ENCODE measurements at places on chromosomes 5 and 9.

- DNase-seq = no peak
These were observed 1.6 kb downstream of the IRX4 start for GRCh38 chr5:1881098-1881572.

GRCh38 chr5:79771387-79771786 is 81.8 kb downstream of the CMYA5 start:
- no peak for DNase-seq

DNA sequence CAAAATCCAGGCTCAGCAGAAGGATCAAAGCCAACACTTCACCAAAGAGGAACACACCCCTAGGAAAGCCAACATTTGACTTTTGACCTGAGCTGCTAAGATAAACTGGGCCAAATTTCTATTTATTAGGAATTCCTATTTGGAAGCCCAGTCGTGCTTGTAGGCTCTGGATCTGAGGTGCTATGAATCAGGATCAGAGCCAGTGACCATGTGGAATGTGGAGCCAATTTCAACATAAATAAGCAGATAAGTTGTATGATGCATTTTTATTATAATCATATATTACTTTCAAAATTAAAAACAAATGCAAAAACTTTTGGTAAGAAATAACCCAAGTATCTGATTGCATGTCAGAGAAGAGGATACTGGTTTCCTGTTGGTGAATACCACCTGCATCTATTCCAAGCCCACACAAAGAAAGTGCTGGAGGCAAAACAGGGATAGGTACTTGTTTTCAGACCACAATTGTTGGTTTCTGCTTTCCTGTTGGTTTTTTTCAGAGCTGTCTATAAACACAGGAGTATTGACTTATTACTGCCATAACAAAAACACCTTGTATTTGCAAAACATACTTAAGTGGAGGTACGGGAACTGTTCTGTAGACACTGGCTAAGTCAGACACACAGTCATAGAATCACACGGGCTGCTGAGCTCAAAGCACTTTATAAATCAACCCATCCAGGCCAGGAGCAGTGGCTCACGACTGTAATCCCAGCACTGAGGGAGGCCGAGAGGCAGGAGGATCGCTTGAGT is 52.8 kb downstream of the ARL15 start:
- no peak for DNase-seq

- peak; percentile 59 for DNase-seq
These were observed 35.9 kb downstream of the TGFBR1 start for GRCh38 chr9:99140685-99141314.

DNA sequence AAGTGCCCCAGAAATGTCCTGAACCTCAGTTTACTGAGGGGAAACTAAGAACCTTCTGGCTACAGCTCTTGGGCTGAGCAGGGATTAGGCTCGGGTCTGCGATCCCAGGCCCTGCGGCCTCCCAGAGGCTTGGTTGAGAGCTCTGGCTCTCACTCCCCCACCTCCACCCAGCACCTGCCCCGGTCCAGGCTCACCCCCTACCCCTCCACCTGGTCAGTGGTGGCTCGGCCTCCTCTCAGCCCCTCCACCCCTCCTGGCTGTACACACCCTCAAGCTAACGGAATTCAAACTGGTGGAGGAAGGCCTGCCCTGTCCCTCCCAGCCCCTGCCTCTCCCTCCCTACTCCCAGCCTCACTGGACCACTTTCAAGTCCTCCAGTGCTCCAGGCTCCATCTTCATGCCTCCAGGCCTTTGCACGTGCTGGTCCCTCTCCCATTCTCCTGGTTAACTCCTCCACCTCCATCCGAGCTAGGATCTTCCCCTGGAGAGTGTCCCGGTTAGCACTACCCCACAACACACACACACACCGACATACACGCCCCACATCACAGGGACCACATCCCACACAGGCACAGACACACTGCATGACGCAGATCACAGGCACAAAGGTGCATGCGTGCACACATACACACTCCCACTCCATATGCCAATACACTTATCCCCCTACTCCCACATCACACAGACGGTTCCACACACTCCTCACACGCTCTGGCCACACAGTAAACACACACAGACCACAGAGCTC is 130.9 kb downstream of the C9orf50 start:
- no peak for DNase-seq

GRCh38 chr5:74667396-74667795 is 17.6 kb upstream of the HEXB start:
- peak; percentile 54 for DNase-seq

GRCh38 chr5:54135042-54135441 is 175.3 kb downstream of the ARL15 start:
- no peak for DNase-seq

DNA sequence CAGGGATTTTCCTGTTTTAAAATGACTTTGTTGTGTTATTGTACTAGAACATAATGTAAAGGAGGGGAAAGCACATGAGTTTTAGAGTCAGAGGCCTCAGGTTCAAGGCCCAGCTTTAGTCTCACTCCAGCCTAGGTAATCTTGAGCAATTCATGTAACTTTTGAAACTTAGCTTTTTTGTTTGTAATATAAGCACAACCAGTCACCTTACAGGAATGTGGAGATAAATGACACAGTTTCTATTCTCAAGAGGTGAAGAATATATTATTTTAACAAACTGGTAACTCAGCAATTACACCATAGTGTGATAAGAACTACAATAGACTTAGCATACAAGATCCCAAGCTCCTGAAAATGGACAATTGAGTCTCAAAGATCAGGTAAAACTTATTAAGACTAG is 51.2 kb downstream of the ADAMTS19 start:
- no peak for DNase-seq

- no peak for DNase-seq
These were observed 1767.7 kb downstream of the EFNA5 start for GRCh38 chr5:105903069-105903468.

DNA sequence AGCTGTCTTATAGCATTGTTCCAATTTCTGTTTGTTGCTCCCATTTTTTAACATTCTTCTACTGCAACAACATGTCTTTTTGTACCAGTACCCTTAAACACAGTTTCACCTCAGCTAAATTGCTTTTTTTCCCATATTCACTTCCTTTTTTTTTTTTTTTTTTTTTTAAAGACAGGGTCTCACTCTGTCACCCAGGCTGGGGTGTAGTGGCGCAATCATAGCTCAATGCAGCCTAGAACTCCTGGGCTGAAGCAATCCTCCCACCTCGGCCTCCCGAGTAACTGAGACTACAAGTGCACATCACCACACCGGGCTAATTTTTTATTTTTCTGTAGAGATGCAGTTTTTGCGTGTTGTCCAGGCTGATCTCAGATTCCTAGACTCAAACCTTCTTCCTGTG is 161.3 kb downstream of the NIPBL start:
- peak; percentile 85 for DNase-seq

DNA sequence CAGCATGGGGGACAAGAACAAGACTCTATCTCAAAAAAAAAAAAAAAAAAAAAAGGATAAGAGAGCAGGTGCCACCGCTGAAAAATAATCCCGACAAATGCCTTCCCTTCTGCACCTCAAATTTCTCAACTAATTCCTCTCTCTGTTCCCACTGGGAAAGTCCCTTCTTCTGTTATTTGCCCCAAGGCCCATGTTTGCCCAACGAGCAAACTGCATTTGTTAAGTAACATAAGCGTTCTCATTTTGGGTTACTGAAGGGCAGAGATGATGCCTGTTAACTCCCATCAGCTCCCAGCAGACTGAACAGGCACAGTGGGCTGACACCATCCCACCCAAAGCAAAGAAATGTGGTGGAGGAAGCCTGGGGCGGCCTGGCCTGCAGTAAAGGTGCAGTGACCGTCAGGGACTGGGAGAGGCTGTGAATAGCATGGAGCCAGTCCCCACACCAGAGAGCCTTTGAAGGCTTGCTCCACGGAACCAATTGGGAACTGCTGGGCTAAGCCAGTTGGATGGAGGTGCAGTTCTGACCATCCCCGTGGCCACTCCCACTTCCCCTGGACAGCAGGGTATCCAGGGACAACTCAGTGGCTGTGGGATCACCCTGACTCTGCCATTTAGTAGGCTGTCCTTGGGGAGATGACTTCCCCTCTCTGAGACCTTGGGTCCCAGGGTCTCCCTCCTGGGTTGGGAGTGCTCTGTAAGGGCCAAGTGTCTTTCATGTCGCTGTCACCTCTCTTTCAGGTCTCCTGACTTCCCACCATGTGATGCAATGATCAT is 149.7 kb upstream of the IER5L start:
- no peak for DNase-seq

- DNase-seq = no peak
These were observed 465.7 kb downstream of the DTWD2 start for GRCh38 chr5:118522626-118523025.

- no peak for DNase-seq
These were observed 231.0 kb downstream of the NNT start for GRCh38 chr5:43833961-43834360.

GRCh38 chr9:101029315-101030085 is 973 bp downstream of the PLPPR1 start:
- DNase-seq = no peak

DNA sequence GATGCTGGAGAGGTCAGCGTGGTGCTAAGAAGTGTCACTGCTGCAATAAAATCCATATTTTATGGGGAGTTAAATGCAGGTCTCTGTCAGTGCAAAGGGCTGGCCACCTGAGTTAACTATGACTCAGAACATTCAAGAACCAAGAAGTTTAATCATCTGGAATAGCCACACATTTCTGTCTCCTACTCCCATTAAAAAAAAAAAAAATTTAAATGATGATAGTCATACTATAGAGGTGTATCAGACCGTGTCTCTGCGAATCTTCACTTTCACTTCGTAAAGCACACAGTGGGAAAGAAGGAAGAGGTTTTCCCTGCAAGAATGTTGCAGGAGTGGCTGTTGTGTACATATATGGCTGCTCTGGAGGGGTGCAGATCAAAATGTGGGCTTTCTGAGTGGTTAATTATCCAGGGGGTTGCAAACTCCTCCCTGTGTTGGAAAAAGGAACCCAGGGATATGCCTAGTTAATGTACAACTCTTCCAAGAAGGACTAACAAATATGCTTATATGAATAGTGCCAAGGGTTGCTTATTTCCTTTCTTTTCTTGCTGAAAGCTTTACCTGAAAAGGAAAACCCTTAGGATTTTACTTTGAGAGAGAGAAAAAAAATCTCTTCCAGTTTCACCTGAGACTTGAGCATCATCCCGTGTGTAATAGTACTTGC is 1.5 kb downstream of the CDH6 start:
- DNase-seq = no peak

DNA sequence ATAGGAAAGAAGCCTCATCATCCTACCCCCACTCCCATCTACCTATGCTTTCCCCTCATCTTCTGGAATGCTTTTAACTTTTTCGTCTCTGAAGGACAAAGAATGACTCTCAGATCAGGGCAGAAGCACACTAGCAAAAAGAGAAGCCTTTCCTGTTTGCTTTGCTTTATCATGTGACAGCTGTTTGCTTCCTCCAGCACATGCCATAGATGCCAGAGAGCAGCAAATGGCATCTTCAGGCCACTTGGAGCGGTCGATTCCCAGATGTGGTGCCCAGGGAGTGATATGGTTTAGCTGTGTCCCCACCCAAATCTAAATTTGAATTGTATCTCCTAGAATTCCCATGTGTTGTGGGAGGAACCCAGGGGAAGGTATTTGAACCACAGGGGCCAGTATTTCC is 294.8 kb downstream of the GADD45G start:
- no peak for DNase-seq

- DNase-seq = no peak
These were observed 61.8 kb upstream of the PRDM9 start for GRCh38 chr5:23445573-23445972.

DNA sequence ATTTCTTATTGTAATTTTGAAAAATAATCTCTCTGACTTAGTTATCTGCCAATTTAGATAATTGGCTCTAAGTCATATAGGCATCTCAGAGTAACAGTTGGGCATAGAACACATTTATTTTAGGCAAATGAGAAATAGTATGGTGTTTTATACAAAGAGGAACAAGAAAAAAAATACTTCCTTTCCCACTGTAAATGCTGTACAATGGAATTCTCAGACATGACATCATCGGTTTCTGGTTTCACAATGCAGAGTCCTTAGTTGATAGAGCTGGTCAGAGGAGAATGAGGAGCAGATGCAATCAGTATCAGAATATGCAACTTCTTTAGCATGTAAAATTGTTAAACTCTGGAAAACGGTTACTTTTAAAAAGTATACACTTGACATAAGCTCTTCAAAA is 49.4 kb downstream of the PLK2 start:
- peak; percentile 71 for DNase-seq

GRCh38 chr5:99878830-99879229 is 656.3 kb upstream of the FAM174A start:
- no peak for DNase-seq

DNA sequence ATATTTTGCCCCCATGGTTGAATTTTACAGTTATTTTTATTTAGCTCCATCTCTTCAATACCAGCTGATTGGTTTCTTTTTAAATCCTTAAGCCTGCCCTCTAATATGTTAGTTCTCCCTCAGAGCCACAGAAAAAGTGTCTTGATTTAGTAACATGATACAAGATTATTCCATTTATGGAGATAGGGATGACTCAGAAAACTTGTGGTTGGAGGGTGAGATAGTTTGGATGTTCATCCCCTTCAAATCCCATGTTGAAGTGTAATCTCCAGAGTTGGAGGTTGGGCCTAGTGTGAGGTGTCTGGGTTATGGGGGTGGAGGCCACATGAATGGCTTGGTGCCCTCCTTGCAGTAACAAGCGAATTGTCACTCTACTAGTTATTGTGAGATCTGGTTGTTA is 115.7 kb downstream of the FBXO38 start:
- no peak for DNase-seq

DNA sequence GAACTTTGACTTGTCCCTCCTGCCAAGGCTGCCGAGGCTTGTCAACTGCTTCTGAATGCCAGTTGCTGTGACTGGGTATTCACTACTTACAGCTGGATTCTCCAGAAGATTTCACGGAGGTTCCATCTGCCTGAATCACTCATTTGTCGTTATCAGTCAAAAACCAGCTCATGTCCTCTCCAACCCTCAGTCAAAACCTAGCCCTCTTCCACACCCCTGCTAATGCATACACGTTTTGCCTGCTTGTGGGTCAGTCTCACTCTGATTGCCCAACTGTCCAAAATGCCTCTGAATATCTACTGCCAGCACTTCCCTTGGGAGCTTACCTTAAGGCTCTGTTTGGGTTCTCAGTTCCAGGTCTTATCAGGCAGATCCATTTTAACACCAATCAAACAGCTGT is 238.6 kb upstream of the TMEM161B start:
- no peak for DNase-seq

DNA sequence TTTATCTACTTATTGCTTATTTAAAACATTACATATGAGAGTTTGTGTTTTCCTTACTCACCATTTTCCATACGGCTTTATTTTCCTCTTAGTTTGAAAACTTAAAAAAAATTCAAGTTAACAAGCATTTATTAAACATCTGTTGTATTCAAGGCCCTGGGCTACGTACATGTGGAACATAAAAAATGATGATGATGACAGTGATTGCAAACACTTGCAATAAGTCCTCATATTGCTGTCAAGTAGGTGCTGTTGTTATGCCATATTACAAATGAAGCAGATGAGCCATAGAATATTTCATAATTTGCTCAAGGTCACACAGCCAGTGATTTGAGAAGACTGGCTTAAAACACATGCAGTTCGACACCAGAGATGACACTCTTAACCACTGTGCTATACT is 180.6 kb downstream of the COMMD10 start:
- no peak for DNase-seq
